Glomerular endothelial cell (primary cell): ENCODE measurements at places on chromosomes 1 and 21. TPM values are rescaled to one million over a fixed set of nuclear protein-coding genes. Genes with fewer than 3 reads are reported as not detected.

Gene PDE4B
- 21.7 and 54.6 TPM in 2 replicates for total RNA-seq

Gene SDE2
- total RNA-seq = 14.0 and 20.7 TPM in 2 replicates

Gene CSF3R
- total RNA-seq = not detected in 2 replicates

Gene SLC27A3
- 13.4 and 15.7 TPM in 2 replicates for total RNA-seq

Gene ANP32E
- 13.0 and 22.2 TPM in 2 replicates for total RNA-seq

Gene SPRR2B
- total RNA-seq = not detected in 2 replicates

Gene MCOLN3
- not detected in 2 replicates for total RNA-seq

Gene GBP6
- not detected in 2 replicates for total RNA-seq

Gene ETV3L
- not detected in 2 replicates for total RNA-seq

Gene NBPF6
- total RNA-seq = not detected in 2 replicates

Gene PTPN14
- total RNA-seq = 77.6 and 81.7 TPM in 2 replicates

Gene ABCA4
- total RNA-seq = 1.5 and 7.0 TPM in 2 replicates

Gene GPR153
- 4.3 and 4.7 TPM in 2 replicates for total RNA-seq

Gene CELSR2
- 4.3 and 5.1 TPM in 2 replicates for total RNA-seq

Gene OR2T2
- total RNA-seq = not detected in 2 replicates

Gene PBX1
- total RNA-seq = 8.7 and 11.5 TPM in 2 replicates

Gene KCNK2
- 0.05 TPM in 1 of 2 replicates, not detected in the other for total RNA-seq

Gene LRRC7
- 0.06 TPM in 1 of 2 replicates, not detected in the other for total RNA-seq

Gene ANKRD35
- total RNA-seq = 0.93 and 1.4 TPM in 2 replicates

Gene BSDC1
- 75.0 and 117 TPM in 2 replicates for total RNA-seq

Gene FCN3
- not detected in 2 replicates for total RNA-seq

Gene RIMKLA
- 0.10 TPM in 1 of 2 replicates, not detected in the other for total RNA-seq

Gene KRTAP12-2
- total RNA-seq = not detected in 2 replicates

Gene TTC22
- not detected in 2 replicates for total RNA-seq

Gene CYP4A22
- total RNA-seq = not detected in 2 replicates

Gene TEX38
- total RNA-seq = not detected in 2 replicates

Gene TEX35
- total RNA-seq = not detected in 2 replicates

Gene C1orf167
- total RNA-seq = not detected in 2 replicates

Gene MED8
- total RNA-seq = 44.9 and 45.9 TPM in 2 replicates

Gene NIPAL3
- total RNA-seq = 23.9 and 26.3 TPM in 2 replicates

Gene NPPB
- total RNA-seq = 0.34 and 1.5 TPM in 2 replicates

Gene THAP3
- 17.9 and 19.7 TPM in 2 replicates for total RNA-seq

Gene NTMT2
- total RNA-seq = not detected in 2 replicates

Gene APOBEC4
- total RNA-seq = not detected in 2 replicates

Gene FAM167B
- 101 and 121 TPM in 2 replicates for total RNA-seq

Gene C1orf105
- total RNA-seq = not detected in 2 replicates

Gene SHISA4
- total RNA-seq = 23.6 and 35.2 TPM in 2 replicates
